ENCODE measurements at places on chromosomes 3 and 15.
A peak's percentile ranks its signal among the peaks of the same experiment; 100 is the strongest.

GRCh38 chr3:10215578-10216368, 32.5 kb upstream of the TATDN2 start:
- no peak for DNase-seq

- DNase-seq, result peak; percentile 51
These were observed 80.9 kb downstream of the RAP2B start for GRCh38 chr3:153242896-153243295.

- peak; percentile 48 for DNase-seq
These were observed 44.1 kb upstream of the LRRC58 start for GRCh38 chr3:120393243-120393642.

- no peak for DNase-seq
These were observed 51.5 kb upstream of the SLCO2A1 start for GRCh38 chr3:134081211-134081610.

DNA sequence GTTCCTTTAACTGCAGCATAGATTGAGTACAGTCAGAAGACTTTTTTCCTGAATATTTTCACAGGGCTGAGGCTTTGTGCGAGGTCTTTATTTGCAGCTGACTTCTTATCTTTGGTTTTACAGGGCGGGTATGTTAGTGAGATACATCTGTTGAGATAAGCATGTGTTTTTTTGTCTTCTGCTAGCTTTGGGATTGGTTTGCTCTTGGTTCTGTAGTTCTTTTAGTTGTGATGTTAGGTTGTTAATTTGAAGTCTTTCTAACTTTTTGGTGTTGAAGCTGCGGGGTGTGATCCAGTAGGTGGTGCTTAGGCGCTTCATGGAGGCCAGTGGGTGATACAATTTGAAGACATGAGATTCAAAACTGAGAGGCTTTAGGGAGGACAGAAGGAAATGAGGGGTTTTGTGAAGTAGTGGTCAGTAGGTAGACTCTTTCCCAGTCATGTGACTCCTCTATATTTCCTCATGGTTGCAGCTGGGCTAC, 67.9 kb upstream of the TNFSF10 start:
- no peak for DNase-seq

DNA sequence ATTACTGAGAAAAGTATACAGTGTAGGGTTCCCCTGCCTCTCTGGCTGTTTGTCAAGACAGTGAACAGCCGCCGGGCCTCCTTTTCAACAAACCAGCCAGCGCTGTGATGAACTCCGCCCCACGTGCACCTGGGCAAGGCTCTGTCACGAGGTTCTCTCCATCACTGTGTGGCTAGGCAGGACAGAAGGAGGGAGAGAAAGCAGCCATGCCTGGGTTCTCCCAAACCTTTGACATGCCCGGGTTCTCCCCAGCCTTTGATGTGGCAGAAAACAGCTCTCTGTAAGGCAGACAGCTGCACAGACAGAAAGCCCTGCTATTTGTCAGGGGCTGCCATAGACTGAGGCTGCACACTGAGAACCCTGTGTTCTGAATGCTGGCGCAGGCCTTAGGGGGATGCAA, 101.4 kb upstream of the TRPM1 start:
- DNase-seq, result no peak

- DNase-seq, result peak; percentile 28
These were observed 141.1 kb downstream of the GHSR start for GRCh38 chr3:172307141-172307560.

GRCh38 chr3:40070816-40071215, 238.7 kb upstream of the EIF1B start:
- peak; percentile 35 for DNase-seq

DNA sequence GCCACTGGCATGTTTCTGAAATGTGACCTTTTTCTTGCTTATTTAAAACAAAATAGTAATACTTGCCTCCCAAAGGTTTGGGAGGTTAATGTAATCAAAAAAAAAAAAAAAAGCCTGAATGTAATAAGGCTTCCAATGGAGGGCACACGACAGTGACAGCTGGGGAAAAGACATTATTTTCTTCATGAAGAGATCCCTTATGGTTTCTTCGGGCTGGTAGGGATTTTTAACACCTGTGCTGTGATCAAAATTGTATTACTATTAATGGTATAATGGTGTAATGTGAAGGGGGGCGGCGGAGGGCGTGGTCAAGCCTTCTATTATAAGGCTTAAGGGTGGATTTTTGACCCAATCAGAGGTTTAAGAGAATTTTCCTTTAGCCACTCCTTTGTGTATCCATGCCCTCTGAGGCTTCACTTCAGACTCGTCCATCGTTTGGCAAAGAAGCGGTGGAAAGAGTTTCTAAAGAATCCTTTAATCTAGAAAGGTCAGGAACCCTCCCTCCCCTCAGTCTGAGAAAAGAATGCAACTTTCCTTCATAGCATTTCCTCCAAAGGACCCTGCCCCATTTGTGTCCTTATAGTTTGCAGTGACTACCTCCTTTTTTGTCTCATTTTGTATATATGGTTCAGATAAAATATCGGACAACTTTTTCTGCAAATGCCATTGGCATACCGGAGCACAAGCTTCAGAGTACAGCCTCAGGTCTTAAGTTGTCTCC, 89.5 kb upstream of the CHD2 start:
- peak; percentile 76 for DNase-seq

GRCh38 chr15:85402195-85402881, 21.9 kb downstream of the AKAP13 start:
- DNase-seq, result no peak

GRCh38 chr3:169298247-169298992, 365.1 kb downstream of the MECOM start:
- DNase-seq, result no peak

- DNase-seq, result no peak
These were observed 36.3 kb upstream of the TPM1 start for GRCh38 chr15:63006032-63006878.

- no peak for DNase-seq
These were observed 45.8 kb upstream of the GOLIM4 start for GRCh38 chr3:168141405-168141998.

- DNase-seq, result no peak
These were observed 691.6 kb downstream of the ZNF385D start for GRCh38 chr3:21059404-21059803.

DNA sequence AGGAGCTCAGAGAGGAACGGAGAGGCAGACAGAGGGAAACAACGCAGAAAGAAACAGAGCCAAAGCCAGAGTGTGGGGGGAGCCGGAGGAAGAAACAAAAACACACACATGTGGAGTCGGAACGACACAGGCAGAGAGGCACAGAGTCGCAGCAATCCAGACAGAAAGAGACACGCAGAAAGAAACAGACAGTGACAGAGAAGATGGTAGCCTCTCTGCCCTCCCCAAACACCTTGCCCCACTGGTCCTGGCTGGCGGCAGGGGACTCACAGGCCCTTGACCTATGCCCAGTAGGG, 1.7 kb downstream of the NCKIPSD start:
- no peak for DNase-seq

DNA sequence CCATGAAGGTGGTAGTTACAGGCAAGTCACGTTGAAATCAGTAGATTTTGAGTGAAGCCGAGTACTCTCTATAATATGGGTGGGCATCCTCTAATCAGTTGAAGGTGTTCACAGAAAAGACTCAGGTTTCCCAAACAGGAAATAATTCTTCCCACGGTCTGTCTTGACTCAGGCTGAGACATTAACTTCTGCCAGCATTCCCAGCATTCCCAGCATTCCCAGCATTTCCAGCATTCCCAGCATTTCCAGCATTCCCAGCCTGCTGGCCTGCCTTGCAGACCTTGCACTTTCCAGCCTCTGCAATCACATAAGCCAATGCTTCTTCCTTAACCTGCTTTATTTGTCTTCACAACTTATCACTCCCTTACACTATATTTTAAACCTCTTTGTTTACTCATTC, 542.3 kb upstream of the ROBO2 start:
- DNase-seq, result no peak

GRCh38 chr3:30753766-30754165, 140.7 kb downstream of the GADL1 start:
- no peak for DNase-seq

- no peak for DNase-seq
These were observed 23.8 kb downstream of the CTNNB1 start for GRCh38 chr3:41223078-41223477.

DNA sequence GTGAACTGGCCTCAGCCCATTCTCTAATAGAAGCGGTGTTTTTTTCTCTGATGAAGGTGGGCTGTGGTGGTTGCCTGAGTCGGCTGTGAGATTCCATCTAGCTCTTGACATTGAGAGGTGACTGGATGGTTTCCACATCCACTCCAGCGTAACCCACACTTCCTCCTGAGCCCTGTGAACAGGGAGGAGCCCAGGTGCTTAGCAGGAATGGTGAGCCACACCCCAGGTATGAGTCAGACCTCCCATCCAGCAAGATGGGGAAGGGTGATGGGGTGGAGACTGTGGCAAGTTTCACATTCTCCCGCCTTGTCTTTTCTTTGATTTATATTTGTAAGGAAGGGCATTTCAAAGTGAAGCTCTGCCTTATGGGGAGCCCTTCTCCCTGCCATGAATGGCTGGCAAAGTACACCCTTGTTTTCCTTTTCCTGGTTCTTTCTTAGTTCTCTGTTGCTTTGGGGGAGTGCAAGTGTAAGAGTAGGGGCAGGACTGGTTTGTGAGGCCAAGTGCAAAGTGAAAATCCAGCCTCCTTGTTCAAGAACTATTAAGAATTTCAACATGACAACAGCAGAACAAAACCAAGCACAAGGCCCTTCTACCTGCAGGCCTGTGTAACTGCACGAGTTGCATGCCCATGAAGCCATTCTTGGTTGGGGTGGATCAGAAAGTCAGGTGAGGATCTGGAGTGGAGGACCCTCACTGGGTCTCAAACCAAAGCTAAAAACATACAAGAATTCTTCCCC, 4.6 kb upstream of the TPRG1 start:
- no peak for DNase-seq

GRCh38 chr3:58521917-58522631, 14.9 kb downstream of the ACOX2 start:
- no peak for DNase-seq

GRCh38 chr3:154180836-154181691, 59.9 kb downstream of the ARHGEF26 start:
- DNase-seq, result no peak

GRCh38 chr3:178456621-178457285, 79.5 kb upstream of the KCNMB2 start:
- DNase-seq, result no peak

DNA sequence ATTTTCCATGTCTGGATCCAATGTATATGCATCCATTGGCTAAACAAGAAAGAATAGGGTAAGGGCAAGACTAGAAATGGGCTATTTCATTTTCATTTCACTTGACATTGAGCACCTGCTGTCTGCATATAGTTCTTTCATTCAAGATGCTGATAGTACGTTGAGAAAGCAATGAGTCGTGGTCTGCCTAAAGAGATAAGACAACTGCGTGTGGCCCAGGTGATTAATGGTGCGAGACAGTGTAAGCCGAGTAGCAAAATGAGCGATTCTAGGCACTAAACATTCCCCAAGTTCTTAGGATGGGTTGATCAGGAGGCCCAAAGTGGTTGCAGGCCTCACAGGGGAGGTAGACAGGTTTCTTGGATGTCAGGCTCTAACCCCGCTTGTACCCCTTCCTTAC, 235.4 kb downstream of the PDCD6IP start:
- no peak for DNase-seq

DNA sequence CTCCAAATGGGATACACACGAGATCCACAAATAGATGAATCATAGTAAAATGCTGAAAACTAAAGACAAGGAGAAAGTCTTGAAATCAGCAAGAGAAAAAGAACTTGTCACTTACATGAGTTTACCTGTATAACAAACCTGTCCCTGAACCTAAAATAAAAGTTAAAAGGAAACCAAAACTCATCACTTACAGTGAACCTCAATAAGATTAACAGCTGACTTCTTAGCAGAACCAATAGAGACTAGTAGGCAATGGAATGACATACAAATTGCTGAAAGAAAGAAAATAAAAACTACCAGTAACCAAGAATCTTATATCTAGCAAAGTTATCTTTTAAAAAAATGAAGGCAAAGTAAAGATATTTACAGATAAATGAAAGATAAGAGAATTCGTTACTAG, 27.4 kb downstream of the SEC22A start:
- no peak for DNase-seq

- DNase-seq, result peak; percentile 95
These were observed 141.3 kb upstream of the CCDC54 start for GRCh38 chr3:107235928-107236315.

GRCh38 chr15:91967935-91968606, 114.6 kb downstream of the SLCO3A1 start:
- peak; percentile 34 for DNase-seq

DNA sequence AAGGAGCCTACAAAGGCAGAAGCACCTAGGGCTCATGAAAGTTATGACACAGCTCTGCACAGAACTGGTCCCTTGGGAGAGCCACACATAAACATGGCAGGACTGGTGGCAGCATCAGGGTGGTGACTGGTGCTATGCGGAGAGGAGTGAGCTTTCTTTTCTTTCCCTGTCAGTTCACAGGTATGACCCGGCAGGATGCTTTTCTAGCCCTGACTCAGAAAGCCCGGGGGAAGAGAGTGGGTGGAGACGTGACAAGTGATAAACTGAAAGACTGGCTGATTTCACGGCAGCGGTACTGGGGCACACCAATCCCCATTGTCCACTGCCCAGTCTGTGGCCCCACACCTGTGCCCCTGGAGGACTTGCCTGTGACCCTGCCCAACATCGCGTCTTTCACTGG, 103.0 kb downstream of the LARS2 start:
- no peak for DNase-seq

GRCh38 chr15:88057836-88058235, 198.7 kb downstream of the NTRK3 start:
- DNase-seq, result no peak

DNA sequence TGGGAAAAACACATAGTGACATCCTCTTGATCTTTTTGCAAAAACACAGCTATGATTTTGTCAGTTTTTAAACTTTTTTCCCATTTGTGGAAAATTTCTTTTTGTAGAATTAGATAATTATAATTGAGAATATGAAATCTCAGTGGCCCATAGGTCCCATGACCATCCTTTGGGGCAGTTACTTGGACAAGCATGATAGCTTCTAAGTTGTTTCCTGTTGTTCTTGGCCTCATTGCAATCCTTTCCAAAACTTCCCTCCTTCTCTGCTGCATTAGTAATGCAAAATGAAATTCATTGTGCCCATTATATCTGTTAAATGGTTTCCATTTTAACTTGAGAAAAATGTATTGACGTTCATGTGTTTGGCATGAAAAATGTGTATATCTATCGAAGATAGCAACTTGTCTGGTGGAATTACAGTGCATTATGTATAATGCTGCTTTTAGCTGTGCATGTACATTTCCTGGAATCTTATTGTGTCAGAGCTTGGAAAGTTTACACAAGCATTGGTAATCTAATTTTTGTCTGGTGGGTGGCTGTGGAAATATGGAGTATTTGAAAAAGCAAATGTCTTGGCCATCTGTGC, 70.0 kb downstream of the MDFIC2 start:
- no peak for DNase-seq

DNA sequence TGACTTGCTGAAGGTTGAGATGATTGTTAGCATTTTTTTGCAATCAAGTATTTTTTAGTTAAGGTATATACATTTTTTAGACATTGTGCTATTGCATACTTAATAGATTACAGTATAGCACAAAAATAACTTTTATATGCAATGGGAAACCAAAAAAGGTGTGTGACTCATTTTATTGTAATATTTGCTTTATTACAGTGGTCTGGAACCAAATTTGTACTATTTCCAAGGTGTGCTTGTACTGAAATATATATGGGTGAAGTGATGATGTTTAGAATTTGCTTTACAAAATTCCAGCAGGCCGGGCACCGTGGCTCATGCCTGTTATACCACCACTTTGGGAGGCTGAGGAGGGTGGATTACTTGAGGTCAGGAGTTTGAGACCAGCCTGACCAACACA, 29.1 kb upstream of the TBC1D23 start:
- DNase-seq, result no peak

GRCh38 chr3:87246662-87247429, 19.7 kb downstream of the CHMP2B start:
- DNase-seq, result peak; percentile 17

- no peak for DNase-seq
These were observed 90.0 kb downstream of the MSL2 start for GRCh38 chr3:136106101-136106500.

Measured in fibroblast of mammary gland (primary cell).